ENCODE measurements at places on chromosomes 16 and 17.

GRCh38 chr16:19027416-19027815 lies 40.0 kb upstream of the COQ7 start:
- H3K27me3 ChIP-seq: peaks cover 4% of the 10 kb centered on the region
- H3K27ac ChIP-seq: no peak overlapping the region
- H3K4me1 ChIP-seq: no peaks in the 10 kb centered on the region
- H3K36me3 ChIP-seq: no peaks in the 10 kb centered on the region
- H3K4me3 ChIP-seq: no peak overlapping the region

DNA sequence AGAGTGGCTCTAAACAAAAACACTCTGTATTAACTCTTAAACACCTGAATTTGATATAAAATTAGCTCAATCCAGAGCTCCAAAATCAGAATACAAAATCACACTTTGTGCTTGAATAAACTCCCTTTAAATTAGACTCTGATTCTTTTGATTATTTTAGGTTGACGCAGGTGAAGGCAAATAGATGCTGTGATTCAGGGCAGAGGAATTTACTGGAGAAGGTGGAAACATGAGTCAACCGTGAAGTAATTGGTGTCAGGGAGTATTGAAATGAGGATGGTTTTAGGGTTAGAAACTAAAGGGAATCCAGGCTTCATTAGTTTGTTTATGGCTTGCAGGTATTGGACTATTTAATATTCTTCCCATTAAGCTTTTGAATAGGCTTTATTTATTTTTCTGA lies 37.1 kb upstream of the TEKT1 start:
- H3K4me1 ChIP-seq: no peaks in the 10 kb centered on the region
- DNase-seq: no peak
- peaks cover 24% of the 10 kb centered on the region for H3K27me3 ChIP-seq

DNA sequence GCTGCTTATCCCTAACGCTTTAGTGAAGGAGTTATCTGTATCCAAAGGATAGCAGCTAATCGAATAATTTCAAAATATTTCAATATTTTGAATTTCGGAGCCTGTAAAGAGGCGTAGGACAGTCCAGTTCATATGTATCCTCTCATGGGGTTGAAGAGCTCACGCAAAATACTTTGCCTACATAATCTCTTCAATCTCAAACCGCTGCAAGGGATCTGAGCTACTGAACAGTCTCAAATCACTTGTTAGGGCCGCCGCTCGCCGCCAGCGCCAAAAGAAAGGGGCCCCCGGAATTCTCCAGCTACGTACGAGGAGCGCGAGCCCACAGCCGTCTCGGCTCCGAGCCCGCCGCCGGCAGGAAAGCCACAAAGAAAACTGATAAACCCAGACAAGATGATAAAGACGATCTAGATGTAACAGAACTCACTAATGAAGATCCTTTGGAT lies 601 bp upstream of the RFWD3 start:
- H3K27ac ChIP-seq: peak overlapping the region; percentile 95
- H3K36me3 ChIP-seq: peaks cover 52% of the 10 kb centered on the region
- no peaks in the 10 kb centered on the region for H3K27me3 ChIP-seq
- H3K4me3 ChIP-seq: peak overlapping the region; percentile 87
- peaks cover 46% of the 10 kb centered on the region for H3K4me1 ChIP-seq

DNA sequence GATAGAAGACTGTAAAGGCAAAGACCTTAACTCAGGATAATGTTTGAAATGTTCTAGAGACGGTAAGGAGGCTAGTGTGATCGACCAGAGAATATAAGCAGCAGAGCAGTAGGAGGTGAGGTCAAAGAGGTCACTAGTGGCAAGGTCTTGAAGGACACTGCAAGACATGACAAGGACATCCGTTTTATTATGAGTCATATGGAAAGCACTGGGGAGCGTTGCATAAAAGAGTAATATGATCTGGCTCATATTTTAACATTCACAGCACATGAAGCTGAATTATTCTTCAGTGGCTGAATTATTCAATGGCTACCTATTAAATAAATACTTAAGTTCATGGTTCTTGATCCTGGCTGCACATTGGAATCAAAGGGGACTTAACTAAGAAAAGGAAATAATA lies 123.7 kb downstream of the SOX9 start:
- H3K27me3 ChIP-seq: no peaks in the 10 kb centered on the region
- no peaks in the 10 kb centered on the region for H3K36me3 ChIP-seq
- no peaks in the 10 kb centered on the region for H3K4me1 ChIP-seq
- no peak overlapping the region for H3K4me3 ChIP-seq
- no peak overlapping the region for H3K27ac ChIP-seq
- no peak for DNase-seq

GRCh38 chr16:22898874-22899348 lies 84.9 kb downstream of the HS3ST2 start:
- H3K4me1 ChIP-seq: no peaks in the 10 kb centered on the region
- peak; percentile 75 for DNase-seq
- H3K36me3 ChIP-seq: no peaks in the 10 kb centered on the region
- no peak overlapping the region for H3K4me3 ChIP-seq

- peaks cover 38% of the 10 kb centered on the region for H3K36me3 ChIP-seq
- H3K4me3 ChIP-seq: peak overlapping the region; percentile 88
- peak overlapping the region; percentile 78 for H3K27ac ChIP-seq
- DNase-seq: no peak
- peaks cover 49% of the 10 kb centered on the region for H3K4me1 ChIP-seq
These were observed 1.7 kb downstream of the PSMD11 start for GRCh38 chr17:32445971-32446370.

DNA sequence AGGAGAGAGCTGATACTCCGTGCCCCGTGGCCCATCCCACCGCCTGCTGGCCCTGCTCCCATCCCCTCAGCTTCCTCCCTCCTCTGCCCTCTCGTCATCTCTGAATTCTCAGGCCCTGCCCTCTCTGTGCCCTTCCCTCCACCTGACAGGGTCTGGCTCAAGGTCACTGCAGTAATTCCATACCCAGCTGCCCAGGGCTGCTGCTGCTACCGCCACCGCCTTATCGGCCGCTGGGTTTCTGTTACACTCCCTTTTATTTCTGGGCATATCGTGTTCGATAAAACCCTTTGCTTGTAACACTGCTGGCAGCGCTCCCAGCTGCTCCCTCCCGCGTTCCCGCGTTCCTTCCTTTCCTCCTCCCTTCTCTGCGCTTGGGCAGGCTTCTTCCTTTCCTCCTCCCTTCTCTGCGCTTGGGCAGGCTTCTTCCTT lies 1.2 kb downstream of the EPN3 start:
- DNase-seq: no peak
- no peaks in the 10 kb centered on the region for H3K36me3 ChIP-seq
- H3K27me3 ChIP-seq: peaks cover 83% of the 10 kb centered on the region
- H3K4me1 ChIP-seq: peaks cover 10% of the 10 kb centered on the region
- no peak overlapping the region for H3K4me3 ChIP-seq
- H3K27ac ChIP-seq: no peak overlapping the region

DNA sequence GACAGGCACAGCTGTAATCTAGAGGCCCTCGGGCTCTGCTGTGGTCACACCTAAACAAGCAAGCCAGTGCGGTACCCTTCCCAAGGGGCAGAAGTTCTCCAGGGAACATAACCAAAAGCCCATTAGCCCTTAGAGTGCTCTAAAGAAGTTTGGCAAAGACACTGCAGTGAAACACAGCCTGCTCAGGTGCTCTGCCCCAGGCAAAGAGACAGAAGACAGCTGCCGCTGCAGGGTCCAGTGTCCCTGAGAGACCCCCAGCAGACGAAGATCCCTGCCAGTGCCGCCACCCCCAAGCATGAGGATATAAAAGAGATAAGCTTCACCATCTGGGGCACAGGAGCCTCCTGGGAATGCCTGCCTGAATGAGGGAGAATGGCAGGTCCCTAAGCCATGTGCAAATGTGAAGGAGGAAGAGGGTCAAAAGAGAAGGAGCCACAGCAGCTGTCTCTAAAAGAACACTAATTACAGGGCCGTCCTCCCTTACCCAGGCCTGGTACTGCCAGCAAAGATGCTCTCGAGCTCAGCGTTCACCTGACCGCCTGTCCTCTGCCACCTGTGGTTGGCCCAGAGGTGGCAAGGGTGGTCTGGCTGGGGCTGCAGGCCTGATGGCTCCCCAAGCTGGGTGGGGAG lies 29.7 kb downstream of the CUEDC1 start:
- no peak overlapping the region for H3K4me3 ChIP-seq
- peaks cover 57% of the 10 kb centered on the region for H3K27me3 ChIP-seq
- peaks cover 13% of the 10 kb centered on the region for H3K4me1 ChIP-seq
- H3K27ac ChIP-seq: no peak overlapping the region
- DNase-seq: no peak
- no peaks in the 10 kb centered on the region for H3K36me3 ChIP-seq

DNA sequence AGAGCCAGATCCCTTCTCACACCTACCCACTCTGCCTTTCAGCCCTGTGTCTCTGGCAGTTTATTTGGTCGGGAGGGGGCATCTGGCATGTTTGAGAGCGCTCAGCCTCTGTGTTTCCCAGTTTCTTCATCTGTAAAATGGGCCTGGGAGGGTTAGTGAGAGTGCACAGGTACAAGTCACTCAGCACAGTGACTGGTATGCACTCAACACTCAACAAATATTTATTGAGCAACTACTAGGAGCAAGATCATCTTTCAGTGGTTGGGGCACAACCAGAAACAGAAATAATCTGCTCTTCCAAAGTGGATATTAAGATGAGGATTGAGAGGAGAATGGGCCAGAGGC lies 13.7 kb upstream of the SRCIN1 start:
- H3K27ac ChIP-seq: no peak overlapping the region
- H3K4me3 ChIP-seq: no peak overlapping the region
- no peaks in the 10 kb centered on the region for H3K4me1 ChIP-seq
- no peak for DNase-seq
